ENCODE measurements at places on chromosomes 16 and 17. TPM values are rescaled to one million over a fixed set of nuclear protein-coding genes. Genes with fewer than 3 reads are reported as not detected.
A peak's percentile ranks its signal among the peaks of the same experiment; 100 is the strongest.

DNA sequence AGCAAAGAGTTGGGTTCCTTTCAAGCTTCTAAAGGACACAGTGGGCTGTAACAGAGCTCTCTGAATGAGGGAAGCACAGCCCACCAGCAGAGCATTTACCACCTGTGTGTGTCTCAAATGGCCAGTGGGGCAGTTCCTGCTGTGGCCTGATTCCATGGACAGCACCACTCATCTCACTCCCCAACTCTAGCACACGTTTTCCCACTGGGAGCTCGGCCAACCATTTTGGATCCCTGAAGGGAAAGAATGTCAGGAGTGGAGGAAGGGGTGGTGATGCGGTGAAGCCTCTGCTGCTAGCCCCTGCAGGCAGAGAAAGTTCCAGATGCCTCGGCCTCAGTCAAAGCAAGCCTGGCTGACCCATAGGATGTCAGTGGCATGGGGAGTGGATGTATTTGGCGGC lies 86.6 kb downstream of the PLXDC1 start:
- DNase-seq, result no peak

DNA sequence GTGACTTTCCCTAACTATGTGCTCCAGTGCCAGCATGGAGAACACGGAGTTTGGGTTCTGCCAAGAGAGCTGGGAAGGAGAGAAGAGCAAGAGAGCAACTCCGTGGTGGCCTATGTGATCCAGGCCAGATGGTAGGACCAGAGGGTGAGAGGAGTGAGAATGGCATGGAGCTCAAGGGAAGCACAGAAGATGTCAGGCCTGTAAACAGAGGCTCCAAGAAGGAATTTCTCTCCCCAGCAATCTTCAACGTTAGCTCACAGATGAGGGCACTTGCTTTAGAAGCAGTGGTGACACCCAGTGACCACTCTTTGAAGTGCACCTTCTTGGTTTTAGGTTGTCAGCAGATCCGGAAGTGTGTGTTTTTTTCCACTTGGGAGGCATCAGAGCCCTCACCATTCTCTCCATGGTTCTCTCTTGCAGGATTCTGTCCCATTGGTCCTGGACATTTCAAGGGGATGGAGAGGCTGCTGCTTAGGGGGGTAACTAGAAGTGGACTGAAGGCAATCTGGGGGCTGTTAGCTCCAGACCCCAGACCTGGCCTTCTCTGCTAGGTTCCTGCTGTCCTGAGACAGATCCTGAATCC lies 18.1 kb upstream of the TMEM98 start:
- peak; percentile 73 for DNase-seq

GRCh38 chr17:55171634-55172328 lies 93.0 kb upstream of the HLF start:
- no peak for DNase-seq

DNA sequence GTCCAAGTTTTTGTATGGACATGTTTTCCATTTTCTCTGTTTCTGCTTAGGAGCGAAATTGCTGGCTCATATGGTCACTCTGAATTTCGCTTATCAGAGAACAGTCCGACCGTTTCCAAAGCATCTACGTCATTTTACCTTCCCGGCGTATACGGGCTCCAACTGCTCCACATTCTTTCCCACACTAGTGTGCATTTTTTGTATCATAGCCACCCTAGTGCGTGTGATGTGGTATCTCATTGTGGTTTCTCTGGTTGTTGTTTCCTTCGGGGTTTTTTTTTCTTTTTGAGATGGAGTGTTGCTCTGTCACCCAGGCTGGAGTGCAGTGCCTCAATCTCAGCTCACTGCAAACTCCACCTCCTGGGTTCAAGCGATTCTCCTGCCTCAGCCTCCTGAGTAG lies 31.0 kb upstream of the BHLHA9 start:
- DNase-seq, result no peak

DNA sequence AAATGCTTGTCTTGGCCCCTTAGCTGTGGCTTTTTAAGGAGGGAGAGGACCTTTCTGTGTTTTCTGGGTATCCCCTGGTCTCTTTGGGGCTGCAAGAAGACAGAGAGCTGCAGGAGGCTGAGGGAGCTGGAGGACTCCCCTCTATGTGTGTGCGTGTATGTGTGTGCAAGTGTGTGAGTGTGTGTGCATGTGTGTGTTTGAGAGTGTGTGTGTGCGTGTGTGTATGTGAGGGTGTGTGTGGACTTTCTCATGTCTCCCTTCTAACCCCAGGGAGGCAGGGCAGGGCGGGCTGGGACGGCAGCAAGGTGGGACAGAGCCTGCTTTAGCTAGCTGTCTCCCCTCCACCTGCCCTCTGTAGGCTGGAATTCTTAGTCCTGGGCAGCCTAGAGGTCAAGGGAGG lies 1.9 kb downstream of the PRSS54 start:
- no peak for DNase-seq

KRT222 gene
- 1.3 TPM for total RNA-seq

Data from left cardiac atrium (tissue), 4 donors.